ENCODE measurements at places on chromosomes 2 and 18.

DNA sequence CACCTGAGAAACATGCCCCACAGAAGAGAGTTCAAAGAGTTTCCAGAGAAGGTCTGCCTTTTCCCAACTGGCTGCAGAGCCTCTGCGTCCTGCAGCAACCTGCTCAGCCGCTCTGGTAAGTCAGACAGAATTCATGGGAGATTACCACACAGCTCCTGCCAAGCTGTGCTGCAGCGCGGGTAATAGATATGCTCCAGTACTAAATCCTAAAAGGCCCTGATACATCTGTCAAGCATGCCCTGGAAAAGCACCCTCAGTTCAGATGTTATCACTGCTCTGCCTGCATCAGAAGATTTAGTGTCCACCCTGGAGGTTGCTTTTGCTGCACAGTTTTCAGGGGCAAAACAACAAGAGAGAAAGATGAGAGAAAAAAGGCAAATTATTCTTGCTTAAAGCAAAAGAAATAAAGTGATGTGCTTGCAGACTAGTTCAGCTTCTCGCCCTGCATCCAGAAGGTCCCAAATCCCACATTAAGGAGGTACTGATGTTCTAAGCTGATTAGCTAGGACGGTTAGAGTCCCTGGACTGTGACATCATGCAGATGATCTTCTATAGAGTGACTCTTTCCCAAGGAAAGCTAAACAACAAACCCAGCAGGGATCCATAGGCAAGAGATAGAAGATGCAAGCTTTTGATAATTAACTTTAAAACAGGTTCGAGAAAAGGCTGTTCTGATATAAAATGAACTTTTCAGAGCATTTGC is 488.6 kb downstream of the BCL11A start:
- no peak for DNase-seq

DNA sequence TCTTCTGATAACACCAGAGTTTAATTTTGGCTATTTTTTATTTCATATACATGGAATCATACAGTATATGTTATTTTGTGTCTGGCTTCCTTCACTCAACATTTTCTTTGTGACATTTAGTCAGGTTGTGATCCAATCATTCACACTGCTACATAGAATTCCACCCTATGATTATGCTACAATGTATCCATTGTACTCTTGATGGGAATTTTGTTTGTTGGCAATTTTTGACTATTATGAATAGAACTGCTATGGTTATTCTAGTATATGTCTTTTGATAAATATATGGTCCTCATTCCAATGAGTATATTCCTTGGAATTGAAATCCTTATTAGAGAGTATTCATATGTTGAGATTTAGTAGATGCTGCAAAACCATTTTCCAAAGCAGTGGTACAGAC is 936.4 kb upstream of the CHAC2 start:
- DNase-seq = no peak

DNA sequence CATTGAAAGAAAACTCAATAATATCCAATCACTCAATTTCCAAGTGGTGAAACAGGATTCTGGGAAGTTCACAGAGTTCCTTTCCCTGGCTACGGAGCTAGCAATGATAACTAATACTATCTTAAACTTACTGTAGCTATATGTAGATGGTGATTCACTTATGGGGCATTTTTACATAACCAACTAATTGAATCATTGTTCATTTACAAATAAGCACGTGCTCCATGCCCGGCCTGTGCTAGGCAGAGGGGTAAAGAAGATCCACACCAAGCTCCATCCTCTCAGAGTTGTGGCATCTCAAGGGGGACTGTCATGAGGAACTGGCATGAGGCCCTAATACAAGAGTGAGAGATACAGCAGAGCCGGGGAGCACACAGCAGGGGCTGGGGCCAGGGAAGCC is 176.3 kb downstream of the ANKRD30B start:
- no peak for DNase-seq

DNA sequence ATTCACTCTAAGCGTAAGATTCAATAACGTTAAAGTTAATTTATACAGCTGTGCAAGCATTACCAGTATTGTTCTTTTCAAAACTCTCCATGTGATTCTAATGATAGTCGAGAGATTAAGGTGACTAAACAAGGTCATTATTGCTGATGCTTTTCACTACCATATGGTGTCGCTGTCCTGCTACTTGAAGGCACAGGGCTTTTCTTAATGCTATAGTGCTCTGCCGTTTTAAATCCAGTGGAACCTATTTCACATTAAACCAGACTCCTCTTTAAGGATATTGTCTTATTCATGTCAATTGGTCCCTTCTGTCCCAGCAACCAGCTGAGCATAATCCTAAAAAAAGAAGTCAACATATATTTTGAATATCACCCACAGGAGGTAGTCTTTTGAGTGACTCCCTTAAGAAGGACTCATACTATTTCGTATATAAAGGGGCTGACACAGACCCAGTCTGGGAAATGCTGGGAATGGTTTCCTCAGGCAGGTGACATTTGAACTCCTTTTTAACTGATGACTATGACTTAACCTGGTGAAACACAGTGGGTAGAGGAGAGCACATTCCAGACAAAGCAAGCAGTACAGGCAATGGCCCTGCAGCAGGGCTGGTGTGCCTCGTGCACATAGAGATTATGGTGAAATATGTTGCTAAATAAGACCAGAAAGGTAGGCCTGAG is 53.9 kb upstream of the CYTIP start:
- DNase-seq = peak; percentile 71

DNA sequence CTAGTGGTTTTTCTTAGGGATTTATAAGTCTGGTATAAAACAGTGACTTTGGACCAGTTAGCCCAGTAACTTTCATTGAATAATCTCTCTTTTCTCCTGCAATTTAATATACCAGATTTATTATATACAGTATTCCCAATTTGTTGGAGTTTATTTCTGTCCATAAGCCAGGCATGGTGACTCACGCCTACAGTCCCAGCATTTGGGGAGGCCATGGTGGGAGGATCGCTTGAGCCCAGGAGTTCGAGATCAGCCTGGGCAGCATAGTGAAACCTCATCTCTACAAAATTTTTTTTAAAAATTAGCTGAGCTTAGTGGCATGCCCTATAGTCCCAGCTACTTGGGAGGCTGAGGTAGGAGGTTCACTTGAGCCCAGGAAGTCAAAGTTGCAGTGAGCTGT is 26.7 kb downstream of the CNNM4 start:
- DNase-seq = no peak

- no peak for DNase-seq
These were observed 543.9 kb upstream of the LINC00305 start for GRCh38 chr18:64692826-64693225.

- no peak for DNase-seq
These were observed 33.5 kb upstream of the MAP4K3 start for GRCh38 chr2:39470580-39470979.

- DNase-seq = peak; percentile 0
These were observed 582.4 kb upstream of the RAB6C start for GRCh38 chr2:129396980-129397599.

DNA sequence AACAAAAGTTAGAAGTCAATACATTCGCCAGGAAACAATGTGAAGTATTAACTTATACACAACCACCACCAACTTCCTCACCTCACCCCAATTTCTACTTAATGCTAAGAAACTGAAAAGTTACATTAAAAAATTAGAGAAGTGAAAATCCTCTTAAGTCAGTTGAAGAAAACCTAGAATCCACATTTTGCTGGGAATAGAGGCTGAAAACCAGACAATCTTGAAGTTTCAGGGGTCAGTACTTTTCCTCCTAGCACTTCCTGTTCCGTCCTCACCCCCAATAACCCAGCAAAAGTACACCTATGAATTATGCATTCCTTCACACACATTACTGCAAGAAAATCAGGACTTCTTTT is 6.3 kb downstream of the YES1 start:
- DNase-seq = no peak

GRCh38 chr18:39976771-39977170 is 1978.3 kb upstream of the PIK3C3 start:
- no peak for DNase-seq

GRCh38 chr18:24271381-24272228 is 126.0 kb downstream of the OSBPL1A start:
- peak; percentile 39 for DNase-seq

- DNase-seq = no peak
These were observed 131.3 kb upstream of the UNC80 start for GRCh38 chr2:209640358-209640757.

GRCh38 chr2:23433282-23433681 is 48.3 kb downstream of the KLHL29 start:
- no peak for DNase-seq

GRCh38 chr2:37854676-37855282 is 70.3 kb upstream of the RMDN2 start:
- DNase-seq = no peak

DNA sequence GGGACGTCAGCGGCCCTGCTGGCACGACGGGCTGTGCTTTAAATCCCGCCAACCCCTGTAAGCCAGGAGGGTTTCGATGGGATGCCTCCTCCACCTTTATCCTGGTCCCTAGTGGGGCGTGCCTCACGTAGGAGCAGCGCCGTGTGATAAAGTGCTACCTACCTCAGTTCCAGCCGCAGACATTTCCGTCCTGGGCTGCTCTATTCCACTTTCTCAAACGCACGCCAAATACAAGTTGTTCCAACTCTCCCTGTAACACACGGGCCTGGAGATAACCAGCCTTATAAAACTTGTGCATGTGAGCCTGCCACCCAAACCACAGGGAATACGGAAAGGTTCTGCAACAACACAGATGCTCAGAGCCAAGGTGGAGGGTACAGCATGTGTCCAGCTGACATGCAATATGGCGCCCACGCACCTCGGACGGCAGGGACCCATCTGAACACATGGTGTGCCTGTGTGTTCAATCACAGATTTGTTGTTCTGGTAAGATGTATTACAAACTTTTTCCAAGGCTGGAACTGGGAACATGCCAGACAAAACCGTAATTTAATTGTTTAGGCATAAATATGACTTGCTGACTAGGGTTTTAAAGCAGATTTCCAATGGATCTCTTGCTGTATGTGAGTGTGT is 47.7 kb downstream of the ZNF516 start:
- no peak for DNase-seq

GRCh38 chr2:209495855-209496585 is 72.2 kb downstream of the MAP2 start:
- peak; percentile 100 for DNase-seq

- DNase-seq = peak; percentile 47
These were observed 248.5 kb upstream of the ID2 start for GRCh38 chr2:8433390-8433789.

- DNase-seq = no peak
These were observed 1041.2 kb upstream of the CDH2 start for GRCh38 chr18:29218091-29218490.
